Upper lobe of left lung (tissue), 6 donors: ENCODE measurements at places on chromosomes 11 and 22.

DNA sequence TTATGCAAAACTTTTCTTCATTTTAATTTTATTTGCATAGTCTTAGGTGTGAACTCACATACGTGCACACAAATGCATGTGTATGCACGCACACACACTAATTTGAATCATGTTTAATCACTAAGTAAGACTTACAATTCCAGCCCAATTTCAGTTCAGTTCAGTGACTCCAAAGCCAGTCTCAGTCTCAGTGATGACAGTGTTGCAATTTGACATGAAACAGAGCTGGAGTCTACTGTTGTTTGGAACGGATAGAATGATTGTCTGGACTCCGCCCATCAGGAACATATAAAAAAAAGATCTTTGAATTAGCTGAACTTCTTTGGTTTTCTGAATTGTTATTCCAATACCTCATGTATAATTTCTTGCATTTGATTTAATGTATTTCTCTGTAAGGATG is 14.9 kb upstream of the OR51S1 start:
- no peak for DNase-seq

- DNase-seq, result no peak
Observed at GRCh38 chr11:125365196-125365931, 130.7 kb downstream of the FEZ1 start.

GRCh38 chr22:35349704-35350538 is 31.0 kb upstream of the HMOX1 start:
- DNase-seq, result no peak

- DNase-seq, result no peak
Observed at GRCh38 chr22:45224988-45225731, 15.5 kb downstream of the KIAA0930 start.

- DNase-seq, result no peak
Observed at GRCh38 chr22:27598792-27599191, 202.8 kb downstream of the MN1 start.

DNA sequence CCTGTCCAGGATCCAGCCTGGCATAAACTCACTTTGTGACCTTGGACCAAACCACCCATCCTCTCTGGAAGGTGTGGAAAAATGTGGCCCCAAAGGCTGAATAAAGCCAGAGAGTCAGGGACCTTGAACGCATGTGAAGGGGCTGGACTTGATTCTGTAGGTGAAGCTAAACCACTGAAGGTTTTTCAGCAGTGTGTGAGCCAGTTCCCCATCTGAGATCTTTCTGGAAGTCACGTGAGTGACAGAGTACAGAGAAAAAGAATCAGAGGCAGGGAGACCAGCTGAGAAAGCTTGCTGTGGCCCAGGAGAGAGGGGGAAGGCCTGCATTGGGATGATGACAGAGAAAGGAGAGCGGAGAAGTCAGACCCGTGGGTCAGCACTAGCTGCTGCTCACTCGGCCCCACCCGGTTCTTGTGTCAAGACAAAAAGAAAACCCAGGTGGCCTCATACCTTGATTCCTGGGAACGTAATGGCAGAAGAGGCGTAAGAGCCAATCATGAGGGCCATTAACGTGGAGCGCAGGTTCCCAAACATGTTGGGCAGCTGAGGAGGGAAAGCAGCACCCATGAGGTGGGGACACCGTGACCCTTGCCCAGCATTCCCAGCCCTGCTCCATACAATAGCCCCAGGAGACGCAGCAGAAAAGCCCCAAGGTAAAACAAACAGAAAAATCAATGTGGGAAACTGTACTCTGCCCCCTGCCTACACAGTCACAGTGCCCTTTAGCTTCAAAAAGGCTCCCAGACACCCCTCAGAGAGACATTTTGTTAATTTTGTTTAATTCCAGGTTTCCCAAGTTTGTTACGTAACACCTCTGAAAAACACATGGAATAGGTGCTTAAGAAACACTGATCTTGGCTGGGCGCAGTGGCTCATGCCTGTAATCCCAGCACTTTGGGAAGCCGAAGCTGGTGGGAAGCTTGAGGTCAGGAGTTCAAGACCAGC is 17.9 kb downstream of the SLC43A1 start:
- DNase-seq, result no peak

DNA sequence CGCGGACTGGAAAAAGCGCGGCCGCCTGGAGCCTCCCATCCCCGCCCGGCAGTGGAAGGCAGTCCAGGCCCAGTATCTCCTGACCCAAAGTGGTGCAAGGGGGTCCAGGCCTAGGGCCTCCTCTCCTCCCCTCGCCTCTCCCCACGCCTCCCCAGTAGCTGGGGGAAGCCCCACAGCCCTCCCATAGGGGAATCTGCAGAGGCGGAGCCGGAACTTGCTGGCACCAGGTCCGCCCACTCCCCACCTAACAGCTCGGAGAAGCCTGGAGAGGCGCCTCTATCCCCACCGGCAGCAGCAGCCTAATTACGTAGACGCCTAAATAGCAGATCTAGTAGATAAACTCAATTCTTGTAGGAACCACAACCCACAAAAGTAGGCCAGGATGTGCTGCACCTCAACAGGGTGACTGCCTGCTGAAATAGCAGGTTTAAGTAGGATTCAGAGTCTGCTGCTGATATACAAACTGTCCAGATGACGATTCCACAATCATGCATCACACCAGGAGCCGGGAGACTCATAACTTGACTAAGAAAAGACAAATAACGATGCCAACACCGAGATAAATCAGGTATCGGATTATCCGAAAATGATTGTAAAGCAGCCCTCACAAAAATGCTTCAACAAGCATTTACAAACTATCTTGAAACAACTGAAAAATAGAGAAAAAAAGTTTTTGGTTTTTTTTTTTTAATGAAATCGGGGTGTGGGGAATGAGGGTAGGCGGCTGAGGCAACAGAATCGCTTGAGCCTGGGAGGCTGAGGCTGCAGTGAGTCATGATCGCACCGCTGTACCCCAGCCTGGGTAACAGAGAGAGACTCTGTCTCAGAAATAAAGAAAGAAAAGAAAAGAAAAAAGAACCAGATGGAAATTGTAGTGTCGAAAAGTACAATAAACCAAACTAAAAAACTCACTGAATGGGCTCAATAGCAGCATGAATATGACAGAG is 11.4 kb upstream of the BRD1 start:
- peak; percentile 69 for DNase-seq

DNA sequence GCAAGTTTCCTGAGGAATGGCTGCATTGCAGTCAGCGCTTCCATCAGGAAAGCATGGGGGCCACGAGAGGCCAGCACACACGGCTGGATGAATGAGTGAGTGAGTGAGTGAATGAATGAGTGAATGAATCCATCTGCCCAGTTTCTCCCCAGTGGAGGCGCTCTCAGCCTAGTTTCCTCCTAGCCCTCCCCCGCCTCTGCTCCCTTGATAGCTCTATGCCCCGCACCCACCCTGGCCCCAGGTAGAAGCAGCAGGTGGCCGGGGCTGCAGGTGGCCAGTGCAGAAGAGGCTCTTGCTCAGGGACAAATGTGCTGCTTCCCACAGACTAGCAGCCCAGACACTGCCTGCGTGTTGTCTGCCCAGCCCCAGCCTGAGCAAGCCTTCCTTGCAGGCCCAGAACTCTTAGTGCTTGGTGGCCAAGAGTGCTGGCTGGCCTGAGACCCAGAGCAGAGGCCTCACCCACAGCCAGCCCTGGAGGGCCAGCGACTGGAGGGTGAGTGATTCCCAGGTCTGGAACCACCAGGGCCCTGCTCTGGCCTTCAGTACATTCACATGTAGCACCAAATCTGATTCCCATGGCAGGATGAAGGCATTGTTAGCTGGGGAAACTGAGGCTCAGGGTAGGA is 31.1 kb upstream of the PDGFB start:
- DNase-seq, result no peak

DNA sequence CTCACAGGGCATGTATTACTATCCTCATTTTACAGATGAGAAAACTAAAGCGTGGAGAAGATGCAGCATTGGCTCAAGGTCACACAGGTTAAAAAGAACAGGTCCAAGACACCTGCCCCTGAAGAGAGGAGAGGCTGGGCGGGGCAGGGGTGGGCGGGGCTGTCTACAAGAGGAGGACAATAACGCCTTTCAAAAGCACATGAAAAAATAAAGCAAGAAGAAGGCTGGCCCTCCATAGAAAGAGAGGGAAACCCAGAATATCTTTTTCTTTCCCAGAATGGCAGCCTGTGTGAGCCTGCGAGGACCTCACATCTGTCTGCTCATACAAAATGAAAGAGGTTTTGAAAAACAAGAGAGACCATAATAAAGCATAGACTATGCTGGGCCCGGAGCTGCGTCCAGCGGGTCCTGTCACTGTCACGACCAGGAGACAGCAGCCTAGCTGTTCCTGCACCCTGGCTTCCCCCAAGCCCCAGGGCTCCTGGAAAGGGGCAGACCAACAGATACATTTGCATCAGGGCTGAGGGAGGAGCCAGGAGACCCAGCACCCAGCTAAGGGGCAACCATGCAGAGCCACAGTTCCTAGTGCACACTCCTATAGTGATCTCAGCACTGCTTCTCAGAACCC is 61.6 kb downstream of the DSCAML1 start:
- DNase-seq, result no peak

GRCh38 chr11:110217936-110218335 is 78.5 kb downstream of the RDX start:
- DNase-seq, result no peak

GRCh38 chr11:67056267-67057204 is at the start of gene RHOD:
RHOD (plus strand) TSS chr11:67056847; CDS start chr11:67056903, 56 bp downstream.
- DNase-seq, result peak; percentile 65

- DNase-seq, result no peak
Observed at GRCh38 chr22:33063611-33064010, 5.4 kb upstream of the SYN3 start.

DNA sequence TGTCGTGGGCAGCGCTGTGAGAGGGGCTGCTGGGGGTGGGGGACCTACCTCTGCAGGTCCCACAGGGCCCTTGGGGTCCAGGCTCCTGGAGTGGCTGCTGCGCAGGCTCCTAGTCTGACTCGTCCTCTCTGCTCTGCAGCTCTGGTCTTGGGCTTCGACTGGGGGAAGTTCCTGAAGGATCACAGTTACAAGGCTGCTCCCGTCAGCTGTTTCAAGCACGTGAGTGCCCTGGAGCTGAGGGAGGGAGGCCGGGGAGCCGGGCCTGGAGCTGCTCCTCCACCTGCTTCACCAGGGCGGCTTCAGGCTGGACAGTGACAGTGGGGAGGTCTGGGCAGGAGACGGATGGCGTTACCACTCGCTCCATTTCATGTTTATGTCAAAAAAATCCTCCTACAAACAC is 11.9 kb downstream of the L3MBTL2 start:
- no peak for DNase-seq

DNA sequence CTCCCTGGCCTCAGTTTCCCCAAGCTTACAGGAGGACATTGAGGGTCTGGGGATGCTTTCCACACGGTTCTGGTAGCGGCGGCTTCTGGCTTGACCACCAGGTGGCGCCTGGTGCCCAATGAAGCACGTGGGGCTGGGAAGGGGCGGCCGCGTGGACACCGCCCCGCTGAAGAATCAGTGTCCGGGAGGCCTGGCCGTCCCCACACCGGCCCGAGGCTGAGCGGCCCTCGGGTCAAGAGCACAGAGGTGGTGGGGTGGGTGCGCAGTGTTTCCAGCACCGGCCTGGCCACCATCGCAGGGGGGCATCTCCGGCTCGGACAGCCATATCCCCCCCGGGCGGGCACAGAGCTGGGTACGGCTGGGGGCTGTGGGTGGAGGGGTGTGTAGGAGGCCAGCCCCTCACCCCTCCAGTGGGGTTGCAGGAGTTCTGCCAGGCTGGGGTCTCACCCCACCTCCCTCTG is 27.8 kb upstream of the PPARA start:
- peak; percentile 74 for DNase-seq

- DNase-seq, result peak; percentile 88
Observed at GRCh38 chr11:131691181-131692041, 321.0 kb downstream of the NTM start.

DNA sequence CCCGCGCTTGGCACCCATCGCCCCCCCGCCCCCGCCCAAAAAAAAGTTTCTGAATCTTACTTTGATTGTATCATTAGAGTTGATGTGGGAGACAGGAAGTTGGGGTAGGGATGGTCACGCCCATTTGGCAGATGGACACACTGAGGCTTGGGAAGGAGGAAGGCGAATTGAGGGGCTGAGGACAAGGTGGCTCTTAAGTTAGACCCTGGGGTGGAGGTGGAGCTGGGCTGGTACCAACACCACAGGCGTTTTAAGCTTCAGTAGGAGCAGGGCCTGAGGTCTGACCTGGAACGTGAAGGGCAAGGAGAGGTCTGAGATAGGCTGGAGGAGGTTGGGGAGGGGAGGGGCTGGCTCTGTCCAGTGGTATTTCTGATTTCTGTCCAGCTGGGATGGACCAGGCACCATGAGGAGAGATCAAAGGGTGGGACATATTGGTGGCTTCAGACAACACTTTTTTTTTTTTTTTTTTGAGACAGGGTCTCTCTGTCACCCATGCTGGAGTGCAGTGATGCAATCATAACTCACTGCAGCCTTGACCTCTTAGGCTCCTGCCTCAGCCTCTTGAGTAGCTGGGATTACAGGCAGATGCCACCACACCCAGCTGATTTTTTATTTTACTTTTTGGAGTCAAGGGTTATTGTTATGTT is 799 bp upstream of the CDC42BPG start:
- no peak for DNase-seq

- DNase-seq, result no peak
Observed at GRCh38 chr11:83035070-83035854, 36.4 kb downstream of the RAB30 start.

DNA sequence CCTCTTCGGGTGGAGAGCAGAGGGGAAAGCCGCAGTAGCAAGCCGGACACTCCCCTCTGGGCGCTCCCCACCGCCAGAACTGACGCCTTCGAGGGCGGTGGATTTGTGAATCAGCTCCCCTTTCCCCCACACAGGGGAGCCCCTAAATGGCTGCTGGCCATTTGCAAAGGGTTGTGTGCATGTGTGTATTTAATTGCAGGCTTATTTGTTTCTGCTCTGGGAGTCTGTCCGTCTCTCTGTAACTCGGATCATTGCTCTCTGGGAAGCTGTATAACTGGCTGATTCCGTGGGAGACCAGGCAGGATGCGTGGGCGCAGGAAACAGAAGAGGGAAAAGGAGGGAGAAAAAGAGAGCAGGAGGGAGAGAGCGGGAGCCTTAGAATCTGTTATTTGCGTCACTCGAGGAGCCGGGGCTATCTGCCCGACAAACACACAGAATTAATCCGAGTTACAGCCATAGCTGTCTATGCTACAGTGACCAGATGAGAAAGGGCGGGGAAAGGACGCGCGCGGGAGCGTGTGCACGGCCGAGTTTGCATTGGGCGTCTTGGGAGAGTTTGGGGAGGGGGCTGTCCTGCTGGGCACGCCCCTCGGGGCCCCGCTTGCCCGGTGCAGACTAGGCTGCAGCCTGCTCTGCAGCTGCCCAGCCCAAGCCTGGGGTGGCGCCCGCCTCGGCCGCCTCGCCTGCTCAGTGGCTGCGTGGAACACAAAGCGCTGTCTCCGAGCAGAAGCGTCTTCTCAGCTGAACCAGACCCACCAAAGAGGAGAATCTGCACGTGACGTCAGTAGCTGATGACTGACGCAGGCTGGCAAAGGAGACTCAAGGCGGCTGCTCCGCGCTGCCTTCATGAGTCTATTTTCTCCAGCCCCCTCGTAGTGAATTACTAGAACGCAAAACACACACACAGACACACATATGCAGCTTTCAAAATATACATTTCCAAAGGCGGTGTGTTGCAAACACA is 105.3 kb upstream of the HSD17B12 start:
- DNase-seq, result no peak

- peak; percentile 41 for DNase-seq
Observed at GRCh38 chr11:48079596-48079995, 99.2 kb downstream of the PTPRJ start.
